Glomerular endothelial cell (primary cell): ENCODE measurements at places on chromosomes 12 and 14. TPM values are rescaled to one million over a fixed set of nuclear protein-coding genes. Genes with fewer than 3 reads are reported as not detected.
A peak's percentile ranks its signal among the peaks of the same experiment; 100 is the strongest.

ADGRD1 gene
- not detected in 2 replicates for total RNA-seq

CCDC198 gene
- total RNA-seq = 2.0 and 2.3 TPM in 2 replicates

TMPRSS12 gene
- not detected in 2 replicates for total RNA-seq

KRT79 gene
- 0.10 and 0.12 TPM in 2 replicates for total RNA-seq

MYF5 gene
- total RNA-seq = not detected in 2 replicates

EIF2S3B gene
- 0.35 and 2.3 TPM in 2 replicates for total RNA-seq

CMTM5 gene
- total RNA-seq = not detected in 2 replicates

SUDS3 gene
- 23.2 and 43.2 TPM in 2 replicates for total RNA-seq

TRIM9 gene
- 0.06 and 0.19 TPM in 2 replicates for total RNA-seq

SYCP3 gene
- total RNA-seq = 2.0 TPM in 1 of 2 replicates, not detected in the other

RBM23 gene
- 59.1 and 65.2 TPM in 2 replicates for total RNA-seq

TNS2 gene
- total RNA-seq = 38.5 and 66.7 TPM in 2 replicates

PLXNC1 gene
- 0.15 and 0.99 TPM in 2 replicates for total RNA-seq

DNA sequence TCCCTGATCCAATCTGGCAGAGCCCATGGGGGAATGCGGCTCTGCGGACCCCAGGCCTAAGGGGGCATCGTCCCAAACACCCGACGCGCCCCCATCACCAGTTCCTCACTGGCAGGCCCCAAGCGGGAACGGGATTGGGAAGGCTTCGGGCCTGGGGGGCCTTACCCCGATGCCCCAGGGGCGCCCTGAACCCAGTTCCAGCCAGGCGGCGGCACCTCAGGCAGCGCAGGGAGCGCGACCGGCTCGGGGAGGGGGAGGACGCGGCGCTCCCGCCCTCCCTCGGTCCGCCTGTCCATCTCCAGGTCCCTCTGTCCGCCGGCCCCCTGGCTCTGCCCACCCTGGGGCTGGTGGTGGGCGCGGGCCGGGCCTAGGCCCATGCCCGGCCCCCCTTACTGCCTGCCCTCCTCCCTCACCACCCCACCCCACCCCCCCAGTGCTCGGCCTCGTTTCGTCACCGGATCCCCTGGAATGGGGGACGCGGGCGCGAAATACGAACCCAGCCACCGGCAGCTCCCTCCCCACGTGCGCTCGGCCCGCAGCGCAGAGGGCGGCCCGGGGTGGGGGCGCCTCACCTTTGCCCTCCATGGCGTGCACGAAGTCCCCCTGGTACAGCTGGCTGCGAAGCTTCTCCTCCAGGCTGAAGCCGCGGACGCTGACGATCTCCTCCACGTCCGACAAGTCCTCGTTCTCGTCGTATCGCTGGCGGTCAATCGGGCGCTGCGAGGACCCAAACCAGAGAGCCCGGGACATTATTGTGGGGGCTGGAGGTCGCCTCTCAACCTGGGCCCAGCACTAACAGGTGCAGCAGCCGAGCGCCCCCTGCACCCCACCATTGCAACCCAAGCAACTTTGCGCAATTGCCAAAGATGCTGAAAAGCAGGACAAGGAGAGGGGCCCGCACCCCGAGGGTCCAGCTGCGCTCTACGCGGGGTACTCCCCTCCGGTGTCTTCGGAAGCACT, 2.3 kb downstream of the KDM2B start:
- DNase-seq = no peak

DNA sequence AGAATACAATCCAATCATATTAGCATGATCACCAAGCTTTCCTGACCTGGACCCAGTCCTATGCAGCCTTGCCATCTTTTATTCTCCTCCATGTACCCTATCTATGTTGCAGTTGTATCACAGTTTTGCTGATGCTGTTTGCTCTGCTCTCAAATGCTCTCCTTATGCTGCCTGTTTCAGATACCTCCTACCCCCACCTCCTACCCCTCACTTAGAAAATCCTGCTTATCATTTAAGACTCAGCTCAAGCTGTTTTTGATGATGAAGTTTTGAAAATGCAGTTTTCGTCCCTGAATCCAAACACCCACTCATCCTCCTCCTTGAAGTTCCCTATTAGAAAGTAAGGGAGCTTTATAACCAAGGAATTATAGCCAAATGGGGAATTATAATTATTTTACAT, 457.4 kb upstream of the ATP2B1 start:
- DNase-seq = no peak

DNA sequence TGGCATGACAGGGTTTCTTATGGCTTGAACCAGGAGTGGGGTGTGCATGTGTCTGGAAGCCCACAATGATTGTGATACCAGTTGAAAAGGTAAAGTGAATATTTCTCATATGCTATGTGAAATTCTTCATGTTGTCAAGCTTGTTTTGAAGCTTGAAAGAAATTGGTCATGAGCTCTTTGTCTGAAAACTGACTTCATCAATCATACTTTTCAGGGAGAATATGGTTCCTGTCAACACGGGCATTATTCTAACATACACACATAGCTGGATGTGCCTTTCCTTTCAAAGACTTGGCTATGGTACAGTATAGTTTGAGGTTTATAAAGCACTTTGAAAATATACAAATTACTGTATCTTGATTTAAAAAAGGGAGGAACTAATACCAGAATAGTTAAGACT, 158.8 kb downstream of the KCNH5 start:
- no peak for DNase-seq

DNA sequence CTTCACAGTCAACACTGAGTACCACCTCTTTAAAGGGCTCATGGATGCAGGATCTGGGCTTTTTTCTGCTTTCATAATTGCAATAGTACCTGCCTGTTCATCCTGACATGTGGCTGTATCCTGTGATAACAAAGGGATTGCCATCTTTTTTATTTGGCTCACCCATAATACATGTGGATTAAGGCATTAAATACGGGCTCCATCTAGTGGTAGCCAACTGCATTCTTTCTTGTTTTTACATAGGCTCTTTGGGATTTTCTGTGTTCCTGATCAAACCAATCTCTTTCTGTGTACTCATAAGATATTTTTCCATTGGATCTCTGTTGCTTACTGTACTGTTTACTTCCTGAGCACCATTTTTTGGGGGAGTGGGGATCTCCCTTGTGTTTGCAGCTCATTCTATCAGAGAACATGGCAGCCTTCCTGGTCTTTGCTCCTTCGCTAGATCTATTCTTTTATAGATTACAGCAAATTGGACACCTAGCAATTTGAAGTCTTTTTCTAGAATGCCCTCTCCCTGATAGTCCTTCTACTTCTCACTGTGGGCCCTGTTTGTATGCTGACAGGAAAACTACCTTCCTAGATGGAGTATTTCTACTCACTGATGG, 723.4 kb upstream of the MDGA2 start:
- peak; percentile 2 for DNase-seq

DNA sequence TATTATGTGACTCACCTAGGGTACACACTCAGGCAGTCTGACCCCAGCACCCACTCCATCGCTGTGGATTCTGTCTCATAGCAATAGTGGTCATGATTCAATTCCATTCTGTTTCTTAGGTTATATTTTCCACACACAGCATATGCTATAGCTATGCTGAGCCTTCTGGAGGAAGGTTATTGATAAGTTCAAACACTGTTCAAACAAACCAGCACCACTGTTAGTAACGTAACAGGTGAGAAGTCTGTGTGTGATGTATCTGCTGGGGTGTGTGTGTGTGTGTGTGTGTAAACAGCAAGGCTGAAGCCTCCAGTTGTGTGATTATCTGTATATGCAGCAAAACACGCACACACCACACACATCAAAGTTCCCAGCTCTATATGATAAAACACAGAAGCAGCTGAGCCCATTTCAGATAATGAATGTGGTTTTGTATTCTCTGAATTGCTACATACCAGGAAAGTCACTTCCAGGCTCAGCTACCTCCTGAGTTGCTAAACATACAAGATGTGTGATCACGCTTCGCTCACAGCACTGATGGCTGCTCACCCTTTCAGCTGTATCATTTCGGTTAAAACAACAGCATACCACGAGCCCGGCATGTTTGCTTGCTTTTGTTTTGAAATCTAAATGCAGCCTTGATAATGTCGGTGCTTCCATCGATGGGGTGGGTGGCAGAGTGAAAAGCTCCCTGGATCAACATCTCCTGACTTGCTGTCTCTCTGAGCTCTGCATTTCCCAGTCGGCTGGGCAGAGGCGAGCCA, 6.8 kb upstream of the SYNE3 start:
- DNase-seq = no peak

DNA sequence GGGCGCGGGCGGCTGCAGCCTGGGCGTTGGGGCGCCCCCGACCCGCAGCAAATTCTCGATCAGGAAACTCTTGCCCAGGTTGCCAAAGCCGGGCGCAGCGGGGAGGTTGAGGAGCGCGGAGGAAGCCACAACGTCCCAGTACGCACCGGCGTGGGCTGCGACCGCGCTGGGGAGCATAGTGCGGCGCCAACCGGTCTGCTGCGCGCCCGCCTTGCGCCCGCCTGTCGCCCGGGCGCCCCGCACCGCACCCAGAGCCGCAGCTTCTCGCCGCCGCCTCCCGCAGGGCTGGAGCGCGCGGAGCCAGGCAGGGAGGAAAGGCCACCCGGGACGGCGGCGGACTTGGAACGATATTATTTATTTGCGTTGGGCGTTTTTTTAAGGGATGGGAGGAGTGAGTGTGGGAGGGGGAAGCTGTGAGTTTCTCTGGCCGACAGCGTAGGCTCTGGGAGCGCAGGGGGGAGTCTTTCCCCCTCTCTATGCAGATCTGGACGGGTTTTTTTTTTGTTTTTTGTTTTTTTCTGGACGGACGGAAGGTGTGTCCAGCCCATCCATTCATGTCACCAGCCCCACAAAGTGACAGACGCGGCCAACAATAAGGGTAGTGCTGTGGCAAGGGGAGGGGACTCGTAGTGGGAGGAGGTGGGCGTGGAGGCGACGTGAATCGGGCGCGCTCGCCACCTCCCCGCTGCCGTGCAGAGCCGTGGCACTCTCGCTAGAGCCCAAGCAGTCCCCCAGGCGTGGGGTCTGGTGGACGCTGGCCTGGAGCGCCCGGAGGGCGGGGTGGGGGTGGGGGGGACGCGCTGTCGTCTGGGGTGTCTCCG, at the start of gene DBX2:
TSS of gene DBX2 (minus strand) at position 349 of the 821 bp plus-strand sequence. CDS start at position 177, 172 bp downstream.
- no peak for DNase-seq

- no peak for DNase-seq
These were observed 15.8 kb upstream of the KRT7 start for GRCh38 chr12:52217223-52217622.

DNA sequence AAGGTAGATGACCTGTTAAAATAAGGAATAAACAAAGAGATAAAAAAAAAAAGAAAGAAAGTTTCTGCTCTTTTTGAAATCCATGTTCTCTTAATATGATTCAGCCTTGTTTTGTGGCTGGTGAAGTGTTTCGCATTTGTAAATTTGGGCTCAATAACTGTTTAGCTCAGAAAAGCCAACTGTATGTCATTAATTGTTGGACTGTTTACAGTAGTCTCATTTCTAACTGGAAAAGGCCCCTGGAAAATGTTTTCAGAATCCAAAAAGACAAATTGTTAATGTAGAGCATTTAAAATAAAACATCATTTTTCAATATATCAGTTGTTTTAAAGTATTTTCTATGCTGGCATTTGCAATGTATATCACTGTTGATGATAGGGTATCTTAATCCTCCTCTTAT, 47.4 kb upstream of the DYRK2 start:
- no peak for DNase-seq

- no peak for DNase-seq
These were observed 31.8 kb downstream of the CPM start for GRCh38 chr12:68901145-68901544.

DNA sequence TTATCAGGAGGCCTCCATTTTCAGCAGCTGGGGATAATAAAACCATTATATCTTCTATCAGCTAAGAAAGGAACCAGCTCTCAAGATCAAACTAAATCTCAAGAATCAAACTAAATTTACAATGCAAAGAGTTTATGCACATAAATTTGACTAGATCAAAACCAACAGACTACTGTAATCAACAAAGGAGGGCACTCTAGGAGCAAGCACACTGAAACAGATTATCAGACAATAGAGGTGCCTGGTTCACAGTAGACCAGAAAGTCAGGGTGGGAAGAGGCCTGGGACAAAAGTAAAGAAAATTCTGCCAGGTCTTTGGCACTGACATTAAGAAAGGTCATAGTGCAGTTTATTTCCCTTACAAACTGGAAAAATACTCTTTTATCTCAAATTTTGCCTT, 61.0 kb downstream of the HECTD4 start:
- no peak for DNase-seq

DNA sequence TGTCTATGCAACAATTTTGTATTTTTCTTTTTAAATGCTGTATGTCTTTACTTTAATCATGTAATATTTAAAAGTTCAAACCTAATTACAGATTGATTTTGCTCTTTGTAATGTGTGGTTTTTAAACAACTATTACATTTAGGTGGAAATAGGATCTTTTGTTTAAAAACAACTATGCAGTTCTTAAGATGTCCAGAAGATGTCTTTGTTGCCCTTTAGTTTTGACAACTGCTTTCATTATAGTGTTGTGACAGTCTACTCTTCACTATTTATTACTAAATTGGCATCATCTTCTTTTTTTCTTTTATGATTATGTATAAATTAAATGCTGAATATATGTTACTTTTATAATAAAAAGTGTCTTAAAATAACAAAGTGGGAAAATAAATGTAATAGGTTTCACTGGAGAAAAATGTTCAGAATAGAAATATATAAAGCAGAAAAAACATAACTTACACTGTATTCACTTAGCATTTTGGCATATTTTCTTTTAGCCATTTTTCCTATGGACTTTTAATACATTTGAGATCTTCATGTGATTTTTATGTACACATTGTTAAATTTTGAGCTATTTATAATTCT, 27.1 kb upstream of the PCNX4 start:
- DNase-seq = peak; percentile 5

DNA sequence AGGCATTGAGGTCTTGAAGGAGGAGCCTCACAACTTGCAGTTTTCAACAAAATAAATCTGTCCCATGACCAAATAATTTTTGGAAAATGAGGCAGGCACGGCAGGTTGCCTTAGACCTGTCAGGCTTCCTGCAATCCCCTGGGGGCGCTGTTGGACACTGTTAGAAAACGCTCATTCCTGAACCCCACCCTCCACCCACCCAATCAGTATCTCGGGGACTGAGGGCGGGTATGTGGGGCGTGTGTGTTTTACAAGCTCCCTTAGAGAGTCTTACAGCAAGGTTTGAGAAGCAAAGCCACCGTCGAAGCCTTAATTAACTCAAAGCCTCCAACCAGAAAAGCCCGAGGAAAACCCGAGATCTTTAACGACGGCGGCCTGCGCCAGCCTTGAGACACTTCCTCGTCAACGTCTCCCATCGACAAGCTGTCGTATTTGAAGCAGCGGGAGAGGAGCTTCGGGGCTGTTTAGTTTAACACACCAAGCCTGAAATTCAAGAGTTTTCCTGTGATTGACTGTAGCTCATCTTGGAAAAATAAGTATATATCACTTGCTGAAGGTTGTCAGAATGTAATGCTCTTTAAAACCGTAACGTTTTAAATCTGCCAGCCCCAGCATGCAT, 123.0 kb downstream of the GLT1D1 start:
- no peak for DNase-seq

GRCh38 chr12:111170543-111170942, 198.4 kb downstream of the PHETA1 start:
- DNase-seq = no peak

- no peak for DNase-seq
These were observed 756 bp downstream of the LGR5 start for GRCh38 chr12:71440345-71440762.

GRCh38 chr14:100440758-100441203, 117.6 kb downstream of the SLC25A47 start:
- DNase-seq = no peak

GRCh38 chr14:33539918-33540357, 410.9 kb downstream of the EGLN3 start:
- no peak for DNase-seq

GRCh38 chr12:39966256-39966655, 139.6 kb downstream of the SLC2A13 start:
- no peak for DNase-seq
